ENCODE measurements at places on chromosomes 5 and 9.

DNA sequence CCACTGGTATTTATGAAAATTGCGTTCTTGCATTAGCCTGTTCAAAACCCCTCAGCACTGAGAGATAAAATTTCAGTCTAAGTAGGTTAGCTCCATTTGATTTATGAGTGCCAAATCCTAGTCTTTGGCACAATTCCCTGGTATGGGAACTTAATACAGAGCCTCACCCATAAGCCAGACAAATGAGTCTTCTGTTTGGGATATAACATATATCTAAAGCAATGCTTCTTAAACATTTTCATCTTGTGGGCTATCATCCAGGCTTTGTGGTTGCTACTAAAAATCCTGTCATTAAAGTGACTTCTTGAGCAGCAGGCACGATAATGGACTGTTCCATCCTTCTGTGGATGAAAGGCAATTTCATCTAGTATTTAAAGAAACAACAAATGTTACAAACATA lies 419.5 kb upstream of the ACTBL2 start:
- DNase-seq, result no peak

GRCh38 chr5:88889189-88890069 lies 6.4 kb upstream of the MEF2C start:
- DNase-seq, result peak; percentile 58

DNA sequence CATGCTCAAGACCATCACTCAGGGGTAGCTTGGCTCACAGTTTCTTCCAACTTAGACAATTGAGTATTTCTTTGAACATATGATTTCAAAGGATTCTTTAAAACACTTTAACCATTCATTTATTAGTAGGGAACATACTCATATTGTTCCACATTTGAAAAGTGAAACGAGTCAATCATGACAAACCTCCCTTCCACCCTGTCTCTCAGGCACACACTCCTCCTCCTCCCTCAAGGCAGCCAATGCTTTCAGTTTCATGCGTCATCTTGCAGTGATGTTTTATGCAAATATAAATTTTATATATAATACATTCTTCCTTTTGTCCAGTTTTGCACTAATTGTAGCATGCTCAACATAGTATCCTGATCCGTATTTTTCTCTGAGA lies 126.0 kb upstream of the BOD1 start:
- no peak for DNase-seq

GRCh38 chr5:176732306-176732705 lies 78.1 kb upstream of the UNC5A start:
- no peak for DNase-seq
